Uterus (tissue), 4 donors: ENCODE measurements at places on chromosomes 1 and 21.
A peak's percentile ranks its signal among the peaks of the same experiment; 100 is the strongest.

DNA sequence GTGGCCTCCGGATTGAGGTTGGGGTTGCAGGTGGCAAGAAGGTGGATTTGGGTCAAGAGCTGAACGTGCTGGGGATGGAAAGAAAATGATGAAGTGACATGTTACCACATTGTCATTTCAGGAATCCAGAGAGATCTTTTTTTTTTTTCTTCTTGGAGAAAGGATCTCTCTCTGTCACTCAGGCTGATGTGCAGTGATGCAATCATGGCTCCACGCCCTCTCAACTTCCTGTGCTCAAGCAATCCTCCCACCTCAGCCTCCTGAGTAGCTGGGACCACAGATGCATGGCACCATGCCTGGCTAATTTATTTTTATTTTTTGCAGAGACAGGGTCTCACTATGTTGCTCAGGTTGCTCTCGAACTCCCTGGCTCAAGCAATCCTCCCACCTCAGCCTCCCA lies 80.6 kb downstream of the GON4L start:
- no peaks in the 10 kb centered on the region for H3K36me3 ChIP-seq
- H3K4me3 ChIP-seq, result no peak overlapping the region
- H3K27me3 ChIP-seq, result no peaks in the 10 kb centered on the region
- DNase-seq, result no peak

DNA sequence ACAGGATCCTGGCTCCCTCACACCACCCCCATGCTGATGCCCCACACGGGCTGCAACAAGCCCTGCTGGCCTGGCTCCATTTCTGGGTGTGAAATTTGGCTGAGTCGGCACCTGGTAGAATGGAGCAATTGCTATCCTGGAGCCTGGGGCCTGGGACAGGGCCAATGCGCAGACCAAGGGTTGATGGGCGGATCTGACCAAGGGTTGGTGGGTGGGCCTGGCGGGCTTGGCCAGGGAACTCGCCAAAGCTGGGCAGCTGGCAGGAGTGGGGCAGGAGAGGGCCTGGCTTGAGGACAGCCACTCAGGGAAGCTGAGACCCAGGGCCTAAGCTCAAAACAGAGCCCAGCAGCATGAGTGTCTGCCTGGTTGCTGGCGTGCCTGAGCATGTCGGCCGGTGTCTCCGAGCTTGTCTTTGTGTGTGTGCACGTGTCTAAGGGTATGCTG lies 70.9 kb upstream of the POU3F1 start:
- no peak overlapping the region for H3K4me3 ChIP-seq
- no peaks in the 10 kb centered on the region for H3K27me3 ChIP-seq
- no peak overlapping the region for H3K27ac ChIP-seq
- no peaks in the 10 kb centered on the region for H3K4me1 ChIP-seq
- no peak for DNase-seq

GRCh38 chr1:38918568-38918967 lies 23.1 kb downstream of the RHBDL2 start:
- H3K4me1 ChIP-seq, result no peaks in the 10 kb centered on the region
- no peak overlapping the region for H3K27ac ChIP-seq
- no peak for DNase-seq
- H3K36me3 ChIP-seq, result no peaks in the 10 kb centered on the region

DNA sequence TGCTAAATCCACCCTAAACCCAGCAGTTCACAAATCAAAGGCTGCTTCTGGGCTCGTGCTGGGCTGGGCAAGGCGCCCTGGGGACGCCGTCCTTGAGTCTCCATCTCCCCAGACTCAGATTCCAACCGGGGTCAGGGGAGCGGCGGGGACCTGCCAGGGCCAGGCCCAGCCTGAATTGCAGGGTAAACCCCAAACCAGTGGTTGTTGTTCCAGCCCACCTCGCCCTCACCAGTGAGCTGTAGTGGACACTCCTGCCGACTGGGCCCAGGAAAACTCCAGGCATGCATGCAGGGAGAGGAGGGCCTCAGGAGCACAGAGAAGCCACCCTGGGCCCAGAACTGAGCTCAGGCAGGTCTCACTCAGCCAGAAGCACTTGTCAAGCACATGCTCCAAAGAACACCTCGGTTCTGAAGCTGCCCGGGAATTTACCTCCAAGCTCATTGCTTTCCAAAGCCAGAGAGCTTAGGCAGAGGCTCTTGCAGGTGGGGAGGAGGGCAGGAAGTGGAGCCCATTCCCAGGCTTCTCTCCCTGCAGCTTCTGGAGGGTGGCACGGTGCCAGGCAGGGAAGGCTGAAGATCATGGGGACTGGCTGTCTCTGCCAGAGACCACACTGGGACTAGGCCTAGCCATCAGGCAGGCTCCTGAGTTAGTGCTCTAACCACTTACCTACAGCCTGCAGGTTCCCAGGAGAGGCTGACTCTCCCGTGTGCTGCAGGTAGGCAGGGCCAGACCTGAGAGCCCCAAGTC lies 437.0 kb downstream of the MATN1 start:
- no peak overlapping the region for H3K27ac ChIP-seq
- H3K4me3 ChIP-seq, result no peak overlapping the region
- no peaks in the 10 kb centered on the region for H3K36me3 ChIP-seq
- no peaks in the 10 kb centered on the region for H3K27me3 ChIP-seq

DNA sequence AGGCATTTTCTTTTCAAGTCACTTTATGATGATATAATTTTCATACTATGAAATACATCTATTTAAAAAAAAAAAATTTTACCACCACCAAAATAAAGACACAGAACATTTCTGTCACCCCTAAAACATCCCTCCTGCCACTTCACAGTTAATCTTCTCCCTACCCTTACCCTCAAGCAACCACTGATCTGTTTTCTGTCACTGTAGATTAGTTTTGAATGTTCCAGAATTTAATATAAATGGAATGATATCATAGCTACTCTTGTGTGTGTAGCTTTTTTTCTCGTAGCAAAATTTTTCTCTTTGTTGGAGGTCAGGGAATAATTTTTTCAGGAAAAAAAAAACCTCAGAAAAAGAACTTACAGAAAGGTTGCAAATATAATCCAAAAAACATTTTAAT lies 152.7 kb downstream of the RHOU start:
- no peak for DNase-seq
- H3K27ac ChIP-seq, result no peak overlapping the region
- no peak overlapping the region for H3K4me3 ChIP-seq
- no peaks in the 10 kb centered on the region for H3K36me3 ChIP-seq
- no peaks in the 10 kb centered on the region for H3K27me3 ChIP-seq
- no peaks in the 10 kb centered on the region for H3K4me1 ChIP-seq

DNA sequence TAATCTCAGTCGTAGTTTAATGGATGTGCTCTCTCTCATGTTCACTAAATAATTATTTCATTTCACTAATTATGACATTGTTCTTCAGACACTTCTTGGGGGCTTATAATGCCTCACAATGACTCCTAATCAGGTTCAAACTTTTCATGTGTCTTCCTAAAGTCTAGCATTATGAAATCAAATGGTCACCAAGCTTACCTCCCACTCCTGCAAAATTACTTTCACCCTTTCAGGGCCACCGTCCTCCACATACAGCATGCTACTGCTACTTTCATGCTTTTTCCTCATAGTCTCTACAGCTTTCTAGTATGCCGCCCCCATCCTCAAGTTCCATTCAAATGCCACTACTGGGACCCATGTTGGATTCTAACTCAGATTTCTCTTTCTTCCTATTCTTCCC lies 59.8 kb upstream of the C1orf53 start:
- no peaks in the 10 kb centered on the region for H3K36me3 ChIP-seq
- no peaks in the 10 kb centered on the region for H3K4me1 ChIP-seq
- no peak overlapping the region for H3K27ac ChIP-seq
- H3K4me3 ChIP-seq, result no peak overlapping the region
- no peaks in the 10 kb centered on the region for H3K27me3 ChIP-seq

DNA sequence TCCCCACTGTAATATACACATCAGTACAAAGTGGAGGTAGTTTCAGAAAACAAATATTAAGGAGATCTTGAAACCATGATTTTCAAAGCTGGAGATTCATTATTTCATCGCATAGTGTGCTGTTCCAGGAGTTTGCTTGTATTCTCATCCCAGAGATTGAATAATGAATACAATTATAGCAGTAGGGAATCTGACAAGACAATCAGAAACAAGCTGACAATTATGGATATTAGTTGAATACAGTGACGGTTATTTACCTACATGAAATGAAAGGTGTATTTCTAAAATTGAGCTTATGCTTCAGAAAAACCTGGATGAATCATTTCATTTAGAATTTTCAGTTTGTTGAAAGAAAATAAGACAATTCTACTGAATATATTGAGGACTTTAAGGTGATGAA lies 2119.0 kb downstream of the MRPL39 start:
- H3K4me1 ChIP-seq, result no peaks in the 10 kb centered on the region
- H3K36me3 ChIP-seq, result no peaks in the 10 kb centered on the region
- H3K27me3 ChIP-seq, result no peaks in the 10 kb centered on the region
- no peak overlapping the region for H3K27ac ChIP-seq

- no peak overlapping the region for H3K4me3 ChIP-seq
- H3K36me3 ChIP-seq, result no peaks in the 10 kb centered on the region
- DNase-seq, result no peak
- no peaks in the 10 kb centered on the region for H3K4me1 ChIP-seq
- H3K27me3 ChIP-seq, result no peaks in the 10 kb centered on the region
- H3K27ac ChIP-seq, result no peak overlapping the region
Observed at GRCh38 chr1:243735457-243735856, 114.6 kb downstream of the AKT3 start.

GRCh38 chr1:106290805-106291501 lies 765.5 kb upstream of the PRMT6 start:
- no peak for DNase-seq
- no peaks in the 10 kb centered on the region for H3K27me3 ChIP-seq
- H3K36me3 ChIP-seq, result no peaks in the 10 kb centered on the region
- no peak overlapping the region for H3K27ac ChIP-seq
- H3K4me1 ChIP-seq, result no peaks in the 10 kb centered on the region
- H3K4me3 ChIP-seq, result no peak overlapping the region

DNA sequence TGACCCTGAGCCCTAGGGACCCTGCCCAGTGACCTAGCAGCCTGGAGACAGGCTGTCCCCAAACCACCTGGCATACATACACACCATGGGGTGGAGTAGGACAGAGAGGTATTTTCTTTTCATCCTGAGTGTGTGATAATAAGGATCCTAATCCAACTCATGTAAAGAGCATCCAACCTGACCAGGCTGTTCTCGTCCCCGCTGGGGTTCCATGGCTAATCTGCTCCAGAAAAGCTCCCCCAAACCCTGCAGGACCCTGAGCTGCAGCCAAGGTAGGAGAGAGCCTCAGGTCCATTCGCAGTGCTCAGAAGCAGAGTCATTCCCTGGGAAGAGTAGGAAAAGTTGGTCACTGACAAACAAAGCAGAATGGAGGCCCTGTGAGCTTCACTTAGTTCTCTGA lies 31.4 kb downstream of the KCND3 start:
- DNase-seq, result no peak
- H3K27ac ChIP-seq, result no peak overlapping the region
- H3K4me3 ChIP-seq, result no peak overlapping the region
- H3K27me3 ChIP-seq, result no peaks in the 10 kb centered on the region

GRCh38 chr1:64917328-64917861 lies 49.0 kb downstream of the JAK1 start:
- peak; percentile 76 for DNase-seq
- no peaks in the 10 kb centered on the region for H3K27me3 ChIP-seq
- H3K4me1 ChIP-seq, result no peaks in the 10 kb centered on the region
- no peaks in the 10 kb centered on the region for H3K36me3 ChIP-seq

GRCh38 chr1:175192630-175193526 lies at the start of gene KIAA0040:
TSS of gene KIAA0040 (minus strand) at chr1:175192776. CDS start at chr1:175161013, 31,763 bp downstream.
- no peaks in the 10 kb centered on the region for H3K27me3 ChIP-seq
- peak within 1 kb of the TSS; percentile 64 for H3K4me3 ChIP-seq
- no peaks in the 10 kb centered on the region for H3K4me1 ChIP-seq
- peak; percentile 67 for DNase-seq

GRCh38 chr1:154353460-154353904 lies 28.2 kb downstream of the ATP8B2 start:
- H3K4me1 ChIP-seq, result no peaks in the 10 kb centered on the region
- DNase-seq, result peak; percentile 41
- peak overlapping the region; percentile 27 for H3K4me3 ChIP-seq
- H3K36me3 ChIP-seq, result no peaks in the 10 kb centered on the region

DNA sequence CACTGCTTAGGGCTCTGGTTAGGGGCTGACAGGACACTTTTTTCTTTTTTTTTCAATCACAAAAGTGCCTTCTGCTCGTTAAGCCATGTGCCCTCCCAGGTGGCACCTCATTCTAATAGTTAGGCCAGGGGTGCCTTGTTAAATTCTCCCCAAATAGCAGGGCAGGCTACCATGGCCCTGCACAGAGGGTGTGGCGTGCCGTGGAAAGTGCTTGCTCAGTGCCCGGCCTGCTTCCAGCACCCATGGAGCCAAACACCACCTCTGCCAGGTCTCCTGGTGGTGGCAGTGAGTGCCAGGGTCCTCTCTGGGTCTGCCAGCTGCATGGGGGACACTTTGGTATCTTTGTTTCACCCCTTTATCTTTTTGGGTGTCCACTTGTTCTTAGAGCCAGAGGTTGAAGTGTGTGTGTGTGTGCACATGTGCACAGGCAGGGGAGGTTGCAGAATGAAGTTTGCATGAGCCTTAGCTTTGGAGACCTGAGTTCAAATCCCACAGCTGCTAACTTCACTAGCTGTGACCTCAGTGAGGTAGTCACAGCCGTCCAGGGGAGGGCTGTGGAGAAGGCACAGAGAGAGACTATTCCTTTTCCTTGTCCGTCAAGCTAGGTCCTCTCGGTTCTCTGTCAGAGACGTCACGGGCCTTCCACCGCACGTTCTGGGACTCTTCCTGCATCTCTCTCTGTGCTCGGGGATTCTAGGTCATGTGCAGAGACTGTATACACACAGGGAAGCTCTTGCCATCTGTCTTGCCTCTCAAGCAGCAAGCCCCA lies 39.9 kb upstream of the CSF3R start:
- no peak overlapping the region for H3K27ac ChIP-seq
- no peak overlapping the region for H3K4me3 ChIP-seq
- no peaks in the 10 kb centered on the region for H3K4me1 ChIP-seq
- no peak for DNase-seq
- H3K27me3 ChIP-seq, result no peaks in the 10 kb centered on the region

GRCh38 chr1:187275985-187276575 lies 447.3 kb downstream of the PLA2G4A start:
- no peaks in the 10 kb centered on the region for H3K27me3 ChIP-seq
- no peak overlapping the region for H3K4me3 ChIP-seq
- no peak overlapping the region for H3K27ac ChIP-seq
- H3K4me1 ChIP-seq, result no peaks in the 10 kb centered on the region
- DNase-seq, result no peak

DNA sequence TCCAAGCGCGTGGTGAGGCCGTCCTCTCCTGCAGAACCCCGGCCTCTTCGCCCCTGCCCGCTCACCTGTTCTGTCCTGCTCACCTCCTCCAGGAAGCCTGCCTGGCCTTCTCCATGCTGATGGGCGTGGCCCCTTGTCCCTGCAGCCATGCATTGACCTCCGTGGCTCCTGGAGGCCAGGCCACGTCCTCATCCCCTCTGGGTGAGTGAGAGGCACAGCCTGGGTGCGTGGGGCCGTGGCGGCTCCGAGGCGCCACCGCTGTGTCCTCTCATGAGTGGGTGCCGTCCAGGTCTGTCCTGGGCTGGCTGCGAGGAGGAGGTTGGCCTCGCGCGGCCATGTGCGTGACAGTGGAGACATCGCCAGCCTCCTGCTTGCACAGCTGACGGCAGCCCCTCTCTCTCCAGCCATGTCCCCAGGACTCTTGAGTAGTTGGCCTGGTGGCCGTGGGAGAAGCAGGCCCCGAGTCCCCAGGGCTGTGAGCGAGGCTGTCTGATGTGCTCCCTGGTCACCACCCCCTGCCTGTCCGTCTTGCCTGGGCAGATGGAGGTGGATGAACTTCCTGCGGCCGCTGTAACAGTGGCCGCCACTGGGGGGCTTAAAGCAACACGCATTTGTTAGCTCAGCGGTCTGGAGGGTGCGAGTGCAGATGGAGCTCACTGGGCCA lies 58.1 kb downstream of the PRKCZ start:
- no peak overlapping the region for H3K4me3 ChIP-seq
- H3K36me3 ChIP-seq, result no peaks in the 10 kb centered on the region
- no peak overlapping the region for H3K27ac ChIP-seq

- no peaks in the 10 kb centered on the region for H3K27me3 ChIP-seq
- peaks cover 4% of the 10 kb centered on the region for H3K4me1 ChIP-seq
- H3K36me3 ChIP-seq, result no peaks in the 10 kb centered on the region
- H3K4me3 ChIP-seq, result no peak overlapping the region
Observed at GRCh38 chr1:204188959-204189639, 7.2 kb downstream of the KISS1 start.
